ENCODE measurements at places on chromosomes 2 and 18.

GRCh38 chr2:235827585-235827992, 333.7 kb downstream of the AGAP1 start:
- no peak for DNase-seq

- DNase-seq = no peak
Observed at GRCh38 chr2:239386001-239386670, 14.7 kb downstream of the HDAC4 start.

DNA sequence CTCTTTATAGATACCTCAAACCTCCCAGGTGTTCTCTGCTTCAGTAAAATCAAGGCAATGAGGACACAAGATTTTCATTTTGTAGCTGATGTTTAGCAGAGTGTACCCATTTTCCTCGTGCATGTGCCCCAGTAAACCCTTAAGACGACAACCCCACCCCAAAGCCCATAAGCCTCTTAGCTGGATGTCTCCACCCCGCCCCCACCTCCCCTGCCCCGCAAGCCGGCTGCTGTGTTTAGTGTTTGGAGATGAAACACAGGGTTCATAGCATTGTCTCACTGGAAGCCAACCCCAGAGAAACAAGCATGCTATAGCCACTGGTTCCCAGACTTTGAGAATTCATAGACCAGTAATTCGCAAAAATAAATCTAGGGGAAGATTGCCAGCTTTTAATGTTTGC, 5.8 kb upstream of the SAG start:
- no peak for DNase-seq

DNA sequence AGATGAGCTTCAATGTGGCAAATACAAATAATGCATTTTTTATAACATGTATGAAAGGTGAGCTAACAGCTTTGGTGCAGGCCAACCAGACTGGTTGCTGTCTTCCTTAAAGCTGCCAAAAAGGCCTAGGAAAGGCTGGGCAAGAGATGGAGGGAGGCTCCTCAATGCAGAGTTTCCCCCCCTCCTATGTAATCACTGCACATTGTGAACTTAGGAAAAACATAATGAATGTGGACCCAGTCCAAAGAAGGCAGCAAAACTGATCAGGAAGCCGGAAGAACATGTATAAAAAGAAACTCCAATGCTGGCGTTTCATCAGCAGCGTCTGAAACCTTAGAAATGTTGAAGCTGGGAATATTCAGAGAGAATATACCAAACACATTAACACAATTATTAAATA, 84.2 kb upstream of the LYPD6 start:
- no peak for DNase-seq

- no peak for DNase-seq
Observed at GRCh38 chr2:222298311-222299150, at the start of gene PAX3. TSS of gene PAX3 (minus strand) at chr2:222298998. CDS start at chr2:222298615, 383 bp downstream.

GRCh38 chr2:240762971-240763370, 57.0 kb downstream of the KIF1A start:
- no peak for DNase-seq

GRCh38 chr2:20671736-20672080, 4.8 kb downstream of the GDF7 start:
- DNase-seq = no peak

GRCh38 chr2:48380989-48381625, 148.8 kb upstream of the STON1 start:
- no peak for DNase-seq

DNA sequence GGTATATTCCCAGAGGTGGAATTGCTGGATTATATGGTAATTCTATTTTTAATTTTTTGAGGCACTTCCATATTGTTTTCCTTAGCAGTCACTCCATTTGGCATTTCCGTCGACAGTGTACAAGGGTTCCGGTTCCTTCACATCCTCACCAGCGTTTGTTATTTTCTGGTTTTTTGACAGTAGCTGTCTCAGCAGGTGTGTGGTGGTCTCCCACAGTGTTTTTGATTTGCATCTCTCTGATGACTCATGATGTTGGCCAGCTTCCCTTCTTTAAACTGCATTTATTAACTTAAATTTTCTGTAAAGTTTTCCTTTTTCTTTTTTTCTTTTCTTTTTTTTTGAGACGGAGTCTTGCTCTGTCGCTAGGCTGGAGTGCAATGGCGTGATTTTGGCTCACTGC, 19.7 kb downstream of the SH3BP4 start:
- DNase-seq = no peak

Data from T47D (cell line).